ENCODE measurements at places on chromosomes 1 and 21.

- DNase-seq = no peak
Observed at GRCh38 chr1:185917646-185918045, 183.5 kb downstream of the HMCN1 start.

GRCh38 chr1:91798740-91799139, 87.2 kb downstream of the TGFBR3 start:
- DNase-seq = no peak

DNA sequence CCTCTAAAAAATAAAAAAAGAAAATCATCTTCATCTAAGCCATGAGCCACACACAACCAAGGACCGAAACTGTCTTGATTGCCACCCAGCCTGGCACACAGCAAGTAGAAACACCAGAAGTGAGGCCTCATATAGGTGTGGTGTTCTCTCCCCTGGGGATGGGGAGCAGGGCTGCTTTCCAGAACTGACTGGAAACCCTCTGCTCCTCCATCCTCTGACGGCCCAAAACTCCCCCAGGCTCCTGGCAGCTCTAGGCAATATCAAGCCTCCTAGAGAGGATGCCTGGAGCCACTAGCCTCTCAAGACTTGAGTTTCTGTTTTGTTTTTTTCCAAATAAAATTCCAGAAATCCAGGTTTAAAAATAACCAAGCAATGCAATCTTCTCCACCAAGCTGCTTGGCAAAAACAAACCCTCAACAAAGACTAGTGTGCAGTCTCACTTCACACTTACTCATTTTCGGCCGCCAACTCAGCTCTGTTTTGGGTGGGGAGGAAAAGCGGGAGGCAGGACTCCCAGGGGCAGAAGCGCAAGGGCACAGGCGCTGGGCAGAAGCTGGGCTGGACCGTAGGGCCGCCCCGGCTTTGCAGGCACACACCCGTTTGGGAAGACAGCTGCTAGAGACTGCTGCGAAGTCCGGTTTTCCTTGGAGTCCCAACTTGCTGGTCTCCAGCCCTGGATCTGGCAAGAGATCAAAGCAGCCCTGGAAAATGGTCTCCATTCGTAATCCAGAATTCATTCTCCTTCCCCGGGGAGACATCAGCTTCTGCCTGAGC, 78.2 kb upstream of the CAPZB start:
- DNase-seq = no peak

DNA sequence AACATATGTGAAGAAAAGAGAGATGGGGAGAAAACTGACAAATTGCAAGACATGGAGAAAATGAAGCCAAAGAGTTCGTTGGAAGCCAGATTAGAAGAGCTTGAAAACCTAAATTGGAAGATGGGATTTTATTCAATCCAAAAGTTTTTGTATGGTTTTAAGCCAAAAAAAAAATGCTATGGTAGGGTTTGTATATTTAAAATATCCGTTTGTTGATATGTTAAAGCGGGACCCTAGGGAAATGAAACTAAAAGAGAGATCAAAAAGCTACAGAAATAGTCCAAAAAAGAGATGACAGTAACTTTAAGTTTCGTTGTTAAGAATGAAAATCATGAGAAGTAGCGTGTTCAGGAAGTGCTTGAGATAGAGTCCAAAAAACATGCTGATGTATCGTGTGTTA, 617.7 kb upstream of the ADGRL2 start:
- DNase-seq = no peak

- no peak for DNase-seq
Observed at GRCh38 chr21:33396951-33397350, 6.3 kb upstream of the IFNGR2 start.

All from GM18507 (cell line).